NCI-H2107 (cell line): ENCODE measurements at places on chromosomes 1 and 21.

DNA sequence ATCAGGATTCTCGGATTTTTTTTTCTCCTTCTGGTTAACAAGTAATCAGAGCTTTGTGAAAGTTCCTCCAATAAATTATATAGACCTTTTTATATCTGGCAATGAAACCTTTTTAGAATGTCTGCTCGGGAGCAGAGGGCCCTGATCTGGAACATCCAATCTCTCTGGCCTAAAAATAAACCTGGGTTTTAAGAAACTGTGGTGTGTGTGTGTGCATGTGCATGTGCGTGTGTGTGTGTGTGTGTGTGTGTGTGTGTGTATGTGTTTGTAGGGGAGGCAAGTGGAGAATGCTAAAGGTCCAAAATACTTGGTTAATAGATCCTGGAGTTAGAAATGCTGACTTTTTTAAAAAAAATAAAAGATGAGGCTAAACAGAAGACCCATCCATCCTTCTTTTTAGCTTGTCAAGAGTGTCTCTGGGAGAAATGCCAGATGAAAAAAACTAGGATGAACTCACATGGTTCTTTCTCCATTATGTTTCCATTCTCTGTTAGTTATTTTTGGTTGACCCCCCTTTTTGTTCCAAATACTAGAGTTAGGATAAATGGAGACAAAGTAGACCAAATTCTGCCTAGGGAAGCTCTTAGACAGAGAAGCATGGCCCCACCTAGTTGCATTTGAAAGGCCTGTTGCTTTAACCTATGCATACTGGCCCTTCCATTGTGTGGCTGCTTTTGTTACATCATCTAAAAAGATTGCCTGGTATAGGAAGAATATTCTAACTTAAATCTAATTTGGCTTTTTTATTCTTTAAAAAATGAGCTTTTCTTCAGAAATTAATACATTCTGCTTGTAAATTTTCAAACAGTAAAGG, 175.9 kb downstream of the PAPPA2 start:
- no peak for DNase-seq

GRCh38 chr1:6496365-6496721, 4.9 kb upstream of the PLEKHG5 start:
- no peak for DNase-seq

DNA sequence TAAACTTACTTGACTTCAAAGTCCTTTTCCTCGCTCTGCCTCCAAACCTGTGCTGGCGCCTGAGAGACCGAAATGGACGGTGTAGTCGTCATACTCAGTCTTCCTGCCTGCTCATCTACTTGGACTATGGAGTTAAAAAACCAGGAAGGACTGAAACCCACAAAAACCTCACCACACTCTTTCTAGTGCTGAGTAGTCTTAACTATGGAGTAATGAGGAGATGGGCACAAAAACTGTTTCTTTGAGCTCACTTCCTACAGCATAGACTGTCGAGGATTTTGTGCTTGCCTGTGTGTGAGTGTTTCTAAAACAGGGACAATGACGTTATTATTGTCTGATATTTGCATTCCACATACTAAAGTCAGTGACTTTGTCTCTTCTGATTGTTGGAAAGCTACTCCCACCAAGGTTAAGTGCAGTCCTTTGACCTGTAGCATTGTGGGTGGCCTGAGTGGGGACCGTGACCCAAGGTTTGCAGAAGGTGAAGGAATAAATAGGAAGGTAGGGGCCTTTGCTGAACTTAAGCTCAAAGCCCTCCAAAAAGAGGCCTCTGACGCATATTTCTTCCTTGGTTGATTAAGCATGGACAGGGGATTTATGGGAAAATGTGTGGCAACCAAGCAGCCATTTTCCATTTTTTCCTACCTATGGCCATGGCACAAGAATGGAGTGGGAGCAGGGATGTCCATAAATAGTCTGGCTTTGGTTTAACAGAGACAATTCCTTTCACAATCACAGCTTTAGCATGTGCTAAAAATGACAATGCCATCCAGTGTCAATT, 109.6 kb downstream of the ZBTB18 start:
- DNase-seq: no peak

DNA sequence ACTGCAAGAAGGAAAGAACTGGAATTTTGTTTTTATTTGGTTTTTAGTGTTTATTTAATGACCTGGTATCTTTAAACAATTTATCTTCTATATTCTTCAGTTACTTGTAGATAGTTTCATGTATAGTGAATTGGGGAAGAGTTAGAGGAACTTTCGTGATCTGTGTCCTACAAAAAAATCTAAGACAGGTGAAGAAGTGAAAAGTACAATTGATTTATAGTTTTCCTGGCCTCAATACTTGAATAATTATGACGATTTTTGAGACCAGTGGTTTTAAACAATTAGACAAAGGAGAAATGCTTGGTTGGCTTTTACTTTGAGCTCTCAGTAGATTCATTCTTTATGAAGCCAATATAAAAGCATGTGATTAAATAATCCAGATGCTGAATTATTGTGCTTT, 7.5 kb downstream of the MIER1 start:
- no peak for DNase-seq

DNA sequence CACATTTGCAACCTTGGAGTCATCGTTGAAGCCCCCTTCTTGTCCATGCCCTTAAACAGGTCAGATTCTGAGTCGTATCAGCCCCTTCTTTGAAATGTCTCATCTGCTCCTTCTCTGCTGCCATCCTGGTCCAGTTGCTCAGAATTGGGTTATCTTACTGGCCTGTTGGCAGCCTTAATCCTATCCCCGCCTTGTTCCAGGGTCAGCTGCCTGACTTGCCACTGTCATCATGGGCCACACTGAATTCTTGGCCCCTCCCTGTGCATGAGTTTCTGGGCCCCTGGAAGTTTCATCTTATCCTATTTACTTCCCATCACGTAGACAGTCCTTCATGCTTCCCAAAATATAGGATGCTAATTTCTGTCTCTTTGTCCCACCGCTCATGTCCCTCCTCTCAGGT, 23.7 kb downstream of the IRF2BP2 start:
- DNase-seq: no peak

DNA sequence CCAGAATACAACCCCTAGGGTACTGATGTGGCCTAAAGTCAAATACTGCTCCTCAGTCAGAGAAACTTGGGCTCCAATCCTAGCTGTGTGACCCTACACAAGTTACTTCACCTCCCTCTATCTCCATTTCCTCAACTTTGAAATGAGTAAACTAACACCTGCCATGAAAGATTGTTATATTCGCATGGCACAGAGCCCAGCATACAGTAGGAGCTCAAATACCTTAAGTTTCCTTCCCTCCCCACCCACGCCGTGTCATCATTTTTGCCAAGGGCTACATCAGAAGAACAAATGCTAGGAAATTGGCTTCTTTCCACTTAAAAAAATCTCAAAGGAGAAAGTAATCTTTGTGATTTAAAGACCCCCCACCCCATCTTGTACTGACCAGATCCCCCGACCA, 22.2 kb upstream of the ZNF362 start:
- DNase-seq: no peak

DNA sequence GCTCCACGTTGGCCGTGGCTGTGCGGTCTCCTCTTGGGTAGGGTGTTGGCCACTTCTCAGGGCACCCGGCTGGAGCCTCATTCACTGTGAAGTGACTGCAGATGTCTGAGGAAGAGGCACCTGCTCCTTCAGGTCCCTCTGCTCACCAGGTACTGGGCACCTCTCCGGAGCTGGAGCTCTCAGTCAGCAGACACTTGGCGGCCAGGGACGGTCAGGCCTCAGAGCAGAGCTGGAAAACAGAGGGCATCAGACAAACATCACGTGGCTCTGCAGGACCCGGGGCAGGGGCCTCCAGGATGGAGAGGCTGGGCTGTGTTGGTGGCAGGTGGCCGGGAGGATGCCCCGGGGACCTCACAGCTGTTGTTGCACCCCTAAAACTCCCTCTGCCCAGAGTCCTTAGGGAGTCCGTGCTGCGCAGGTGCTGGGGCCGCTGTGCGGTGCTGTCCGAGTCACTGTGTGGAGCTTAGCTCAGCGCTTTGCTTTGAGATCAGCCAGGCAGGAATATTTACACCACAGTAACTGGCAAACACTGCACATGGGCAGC, 59.7 kb downstream of the SLX9 start:
- no peak for DNase-seq

GRCh38 chr1:147673406-147673805, 3.1 kb upstream of the ACP6 start:
- no peak for DNase-seq

DNA sequence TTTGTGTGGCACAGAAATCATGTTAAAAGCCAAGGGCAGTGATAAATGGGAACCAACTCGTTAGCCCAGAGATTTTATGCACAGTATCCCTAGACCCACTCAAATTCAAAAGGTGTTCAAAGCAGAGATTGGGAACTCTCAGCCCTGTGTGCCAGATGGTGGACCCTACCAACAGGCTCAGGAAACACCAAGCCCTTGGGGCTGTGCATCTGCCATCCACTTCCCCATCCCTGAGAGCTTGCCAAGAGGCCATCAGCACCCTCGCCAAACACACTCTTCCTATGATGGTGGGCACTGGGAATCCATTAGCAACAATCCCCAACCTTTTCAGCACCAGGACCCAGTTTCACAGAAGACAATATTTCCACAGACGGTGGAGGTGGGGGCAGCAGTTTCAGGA, 194.2 kb upstream of the NFIA start:
- no peak for DNase-seq

DNA sequence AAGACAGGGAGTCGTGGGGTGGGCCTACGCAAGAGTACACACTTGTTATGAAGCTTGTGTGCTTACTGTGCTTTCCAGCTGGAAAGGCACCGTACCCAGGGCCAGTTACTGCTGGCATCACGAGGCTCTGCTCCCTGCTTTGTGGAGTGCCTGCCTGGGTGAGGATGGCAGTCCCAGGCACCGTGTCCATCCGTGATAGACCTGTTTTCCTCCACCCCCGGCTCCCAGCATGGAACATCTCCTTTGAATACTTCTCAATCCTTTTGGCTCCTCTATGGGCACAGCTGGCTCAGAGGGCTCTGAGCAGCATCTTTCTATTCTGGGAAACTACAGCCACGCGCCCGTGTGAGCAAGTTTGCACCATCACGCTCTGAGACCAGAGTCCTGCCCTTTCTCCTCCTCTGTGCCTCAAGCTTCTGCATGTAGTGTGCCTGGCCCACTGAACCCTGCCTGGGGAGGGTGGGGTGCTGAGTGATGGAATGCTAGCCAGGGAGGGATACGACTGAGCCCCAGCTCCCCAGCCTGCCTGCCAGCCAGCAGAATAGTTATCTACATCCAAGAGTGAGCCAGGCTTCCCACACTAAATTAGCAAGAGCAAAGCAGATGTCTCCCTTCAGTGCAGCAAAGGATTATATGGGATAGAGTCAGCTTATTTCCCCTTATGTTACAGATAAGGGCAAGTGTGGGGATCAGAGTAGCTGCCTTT, 7.1 kb upstream of the TNR start:
- no peak for DNase-seq

GRCh38 chr1:221633841-221634409, 108.0 kb downstream of the DUSP10 start:
- DNase-seq: no peak

DNA sequence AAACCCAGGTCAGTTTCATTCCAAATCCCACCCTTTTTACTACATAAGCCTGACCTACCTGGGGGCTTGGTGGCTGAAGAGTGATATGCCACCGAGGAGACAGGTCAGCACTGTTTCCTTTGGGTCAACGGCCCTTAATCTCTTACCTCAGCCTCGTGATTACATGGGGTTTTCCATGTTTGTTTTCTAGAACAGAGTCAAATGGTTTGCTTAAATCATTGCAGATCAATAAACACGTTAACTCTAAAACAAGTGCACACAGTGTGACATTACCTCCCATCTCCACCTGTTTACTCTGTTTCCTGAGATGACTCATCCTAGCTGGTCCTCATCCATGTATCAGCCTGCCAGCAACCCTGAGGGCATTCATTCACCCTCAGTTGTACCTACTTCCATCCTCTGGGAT, 40.8 kb upstream of the TP53BP2 start:
- no peak for DNase-seq

- DNase-seq: no peak
These were observed at the start of gene PRDM2 for GRCh38 chr1:13699936-13700520. Gene PRDM2, plus strand, starts transcription at chr1:13700188. Its CDS starts 15,418 bp downstream, at chr1:13715606.

DNA sequence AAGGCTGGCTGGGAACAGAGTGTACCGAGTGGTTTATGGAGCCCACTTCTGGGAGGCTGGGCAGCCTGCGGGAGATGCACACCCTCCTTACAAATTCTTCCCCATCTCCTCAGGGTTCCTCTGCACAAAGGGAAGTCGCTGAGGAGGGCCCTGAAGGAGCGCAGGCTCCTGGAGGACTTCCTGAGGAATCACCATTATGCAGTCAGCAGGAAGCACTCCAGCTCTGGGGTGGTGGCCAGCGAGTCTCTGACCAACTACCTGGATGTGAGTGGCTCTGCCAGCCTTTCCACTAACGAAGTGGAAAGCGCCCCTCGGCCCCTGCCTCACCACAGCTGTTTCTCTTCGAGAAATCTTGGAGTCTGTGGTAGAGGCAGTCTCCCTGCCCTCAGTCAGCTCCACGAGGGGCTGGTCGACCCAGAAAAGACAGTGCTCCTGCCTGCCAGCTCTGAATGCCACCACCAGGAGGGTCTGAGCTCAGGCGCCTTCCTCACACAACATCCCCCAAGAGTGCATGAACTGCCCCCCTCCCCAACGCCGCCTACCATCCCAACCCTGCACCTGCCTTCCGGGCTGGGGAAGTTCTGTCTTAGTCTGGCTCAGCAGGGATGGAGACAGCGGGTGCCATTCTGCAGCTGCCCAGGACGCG, 31.8 kb downstream of the PROK1 start:
- DNase-seq: no peak

DNA sequence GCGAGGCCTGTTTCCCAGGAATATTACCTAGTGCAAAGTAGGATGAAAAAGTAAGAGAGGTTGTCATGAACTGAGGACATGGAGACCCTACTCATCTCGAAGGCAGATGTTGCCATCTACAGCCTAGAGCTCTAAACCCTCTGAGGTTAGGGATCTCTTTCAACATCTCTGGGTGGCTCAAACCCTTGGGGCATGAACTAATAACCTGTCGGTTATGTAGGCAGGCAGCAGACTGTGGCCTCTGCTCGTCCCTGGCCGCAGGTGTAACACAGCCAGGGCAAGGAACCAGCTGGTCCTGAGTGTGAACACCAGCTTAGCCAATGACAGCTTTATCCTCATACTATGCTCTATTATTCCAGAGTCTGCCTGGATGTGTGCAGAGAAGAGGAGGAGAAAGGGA, 13.2 kb downstream of the CAPZB start:
- no peak for DNase-seq

DNA sequence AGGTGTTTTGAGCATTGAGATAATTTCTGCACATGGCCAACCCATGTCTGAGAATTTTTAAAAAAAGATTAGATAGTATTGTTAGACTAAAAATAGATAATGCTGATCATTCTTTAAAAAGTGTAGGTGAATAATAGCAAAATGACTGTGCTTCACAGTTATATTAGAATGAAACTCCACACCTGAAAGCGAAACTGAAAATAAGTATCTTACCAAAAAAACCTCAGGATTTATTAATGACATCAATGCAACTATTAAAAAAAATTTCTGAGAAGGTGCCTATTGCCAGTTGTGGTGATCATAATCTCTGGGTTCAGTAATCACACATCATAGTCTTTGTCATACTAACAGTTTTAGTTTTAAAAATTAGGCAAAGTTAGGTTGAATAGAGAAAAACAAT, 36.5 kb downstream of the PLA2G4A start:
- no peak for DNase-seq

GRCh38 chr1:164602101-164602422, 43.1 kb downstream of the PBX1 start:
- DNase-seq: no peak
